ENCODE measurements at places on chromosomes 4 and X.

DNA sequence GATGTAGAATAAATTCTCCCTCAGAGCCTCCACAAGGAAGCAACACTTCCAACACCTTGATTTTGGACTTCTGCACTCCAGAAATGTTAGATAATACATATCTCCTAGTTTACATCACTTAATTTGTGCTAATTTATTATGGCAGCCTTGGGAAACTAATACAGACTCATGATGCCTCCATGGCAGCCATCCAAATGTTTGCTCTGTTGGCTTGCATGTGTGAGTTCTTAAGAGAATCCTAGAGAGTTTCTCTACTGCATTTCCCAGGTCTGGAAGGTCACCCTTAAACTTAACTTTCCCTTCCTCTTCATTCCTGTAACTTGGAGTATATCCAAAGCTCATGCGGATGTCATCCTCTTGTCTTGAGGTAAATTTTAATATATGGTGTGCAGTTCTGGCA, 956.1 kb downstream of the ADGRL3 start:
- no peak for DNase-seq

GRCh38 chr4:109359040-109359646, 56.7 kb upstream of the COL25A1 start:
- DNase-seq, result no peak

GRCh38 chr4:40421839-40422708, 86.9 kb downstream of the CHRNA9 start:
- no peak for DNase-seq

DNA sequence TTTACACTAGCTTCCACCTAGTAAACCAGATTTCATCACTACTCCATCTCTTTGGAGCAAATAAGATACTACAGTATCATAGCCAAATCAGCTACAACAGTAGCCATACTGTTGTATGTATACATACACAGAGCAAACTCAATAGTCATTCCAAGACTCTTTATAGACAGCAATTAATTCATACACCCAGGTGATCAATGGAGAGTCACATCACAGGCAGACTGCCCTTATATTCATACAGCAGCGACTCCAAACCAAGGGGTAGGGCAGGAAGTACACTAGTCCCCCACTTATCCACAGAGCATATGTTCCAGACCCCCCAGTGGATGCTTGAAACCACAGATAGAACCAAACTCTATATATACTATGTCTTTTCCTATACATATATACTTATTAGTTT, 76.6 kb downstream of the FBXW7 start:
- no peak for DNase-seq

- DNase-seq, result no peak
Measured at GRCh38 chr4:152565333-152565732, 29.4 kb upstream of the FBXW7 start.

DNA sequence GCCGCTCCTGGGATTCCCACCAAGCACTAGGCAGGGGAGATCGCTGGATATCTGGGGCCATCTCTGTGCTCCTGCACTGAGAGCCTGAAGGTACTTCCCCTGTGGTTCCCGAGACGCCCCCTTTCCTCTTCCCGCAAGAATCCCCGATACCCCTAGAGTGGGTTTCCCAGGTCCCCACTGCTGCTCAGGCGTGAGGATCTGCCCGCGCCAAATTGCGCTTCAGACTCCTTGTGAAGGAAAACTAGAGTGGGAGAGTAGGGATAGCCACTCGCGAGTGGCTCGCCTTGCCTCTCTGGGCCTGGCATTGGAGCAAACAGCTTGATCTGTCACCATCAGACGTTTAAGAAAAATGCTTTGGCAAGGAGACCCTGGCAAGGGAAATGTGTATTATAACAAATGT, 1.5 kb downstream of the IL1RAPL2 start:
- DNase-seq, result no peak

GRCh38 chrX:477441-478012, 90.8 kb upstream of the PPP2R3B start:
- DNase-seq, result no peak

DNA sequence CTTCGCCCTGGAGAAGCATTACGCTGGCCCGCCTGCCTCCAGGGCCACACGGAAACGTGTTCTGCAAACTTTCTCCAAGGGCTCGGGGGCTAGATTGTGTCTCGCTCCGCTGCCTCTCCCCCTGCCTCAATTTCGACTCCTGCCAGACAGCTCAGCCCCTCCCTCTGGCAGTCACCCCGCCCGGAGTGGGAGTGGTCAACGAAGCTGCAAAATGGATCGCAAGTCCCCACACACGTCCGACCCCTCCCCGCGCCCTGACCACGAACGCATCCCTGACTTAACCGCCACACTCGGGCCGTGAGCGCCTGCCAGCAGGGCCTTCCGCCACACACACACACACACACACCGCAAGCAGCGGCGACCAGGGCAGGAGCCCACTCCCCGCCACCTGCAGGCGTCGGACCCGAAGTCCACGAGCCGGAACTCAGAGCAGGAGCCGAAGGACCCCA, 47.0 kb upstream of the NKAP start:
- DNase-seq, result no peak

DNA sequence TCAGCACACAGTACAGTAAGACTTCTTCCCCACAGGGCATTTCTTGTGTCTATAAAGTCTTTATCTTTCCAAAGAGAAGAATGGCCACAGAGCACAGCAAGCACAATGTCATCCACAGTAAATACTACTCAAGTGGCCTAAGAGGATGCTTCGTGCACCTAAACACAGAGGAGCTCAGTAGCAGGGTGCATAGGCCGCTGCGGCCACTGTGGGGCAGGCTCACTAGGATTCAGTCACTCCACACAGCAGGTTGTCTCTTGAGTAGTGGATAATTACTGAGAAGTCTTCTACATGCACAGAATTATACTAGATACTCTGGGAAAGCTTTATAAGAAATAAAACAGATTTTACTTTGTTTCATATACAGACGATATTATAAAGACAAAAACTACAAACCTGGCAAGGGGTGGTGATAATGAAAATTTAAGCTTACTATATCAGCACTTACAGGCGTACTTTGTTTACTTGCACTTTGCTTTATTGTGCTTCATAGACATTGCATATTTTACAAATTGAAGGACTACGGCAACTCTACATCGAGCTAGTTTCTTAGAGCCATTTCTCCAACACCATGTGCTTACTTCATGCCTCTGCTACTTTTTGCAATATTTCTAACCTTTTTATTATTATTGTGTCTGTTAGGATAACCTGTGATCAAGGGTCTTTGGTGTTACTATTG, 78.5 kb downstream of the PRDM5 start:
- no peak for DNase-seq

DNA sequence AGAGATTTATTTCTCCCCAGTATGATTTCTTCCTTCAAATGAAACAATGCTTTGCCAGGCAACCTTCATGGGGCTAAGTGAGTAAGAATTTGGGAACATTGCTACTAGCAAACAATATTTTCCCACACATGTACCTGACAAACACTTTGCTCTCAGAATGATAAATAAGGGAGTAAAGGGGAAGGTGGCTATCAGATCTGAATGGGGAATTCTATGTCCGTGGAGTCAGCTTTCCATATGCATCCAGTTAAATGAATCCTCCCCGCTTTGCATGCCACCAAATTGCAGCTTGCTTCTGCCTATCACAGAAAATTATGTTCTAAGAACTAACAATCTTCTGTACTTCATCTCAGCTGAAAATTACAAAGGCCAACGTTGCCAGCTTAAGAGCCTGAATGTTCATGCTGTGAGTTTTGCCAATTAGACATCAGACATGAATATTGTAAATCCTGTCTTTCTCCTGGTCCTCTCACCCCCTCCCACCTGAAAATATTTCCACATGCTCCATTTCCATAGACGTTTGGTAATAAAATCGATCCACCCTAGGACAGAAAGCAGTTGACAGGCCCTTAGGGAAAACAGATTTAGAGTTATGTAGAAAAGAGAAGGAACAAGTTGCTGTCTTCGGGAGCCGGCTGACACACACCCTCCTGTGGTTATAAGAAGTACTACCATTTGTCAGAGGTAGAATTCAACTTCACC, 6.3 kb downstream of the MEPE start:
- DNase-seq, result no peak

- no peak for DNase-seq
Measured at GRCh38 chr4:43351970-43352806, 459.7 kb downstream of the GRXCR1 start.

- no peak for DNase-seq
Measured at GRCh38 chrX:56066016-56066415, 166.1 kb upstream of the KLF8 start.

- DNase-seq, result no peak
Measured at GRCh38 chr4:16066586-16067128, 17.2 kb downstream of the PROM1 start.

DNA sequence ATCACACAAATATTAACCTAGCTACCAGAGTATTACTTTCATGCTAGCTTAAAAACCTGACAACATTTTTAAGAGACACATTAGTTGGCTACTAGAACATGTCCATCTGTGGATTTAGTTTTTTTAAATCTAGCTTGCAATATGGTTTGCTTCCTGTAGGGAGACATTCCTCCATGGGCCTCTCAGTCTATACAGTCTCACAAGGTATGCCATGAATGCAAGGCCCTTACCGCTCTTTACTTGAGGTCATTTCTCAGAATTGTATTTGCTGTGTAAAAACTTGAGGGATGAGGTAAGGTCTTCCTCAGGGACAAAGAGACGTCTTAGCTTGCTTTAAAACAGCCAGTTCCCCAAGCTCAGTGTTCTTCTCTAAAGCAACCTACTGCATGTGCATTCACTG, 26.9 kb downstream of the UBA6 start:
- DNase-seq, result no peak

DNA sequence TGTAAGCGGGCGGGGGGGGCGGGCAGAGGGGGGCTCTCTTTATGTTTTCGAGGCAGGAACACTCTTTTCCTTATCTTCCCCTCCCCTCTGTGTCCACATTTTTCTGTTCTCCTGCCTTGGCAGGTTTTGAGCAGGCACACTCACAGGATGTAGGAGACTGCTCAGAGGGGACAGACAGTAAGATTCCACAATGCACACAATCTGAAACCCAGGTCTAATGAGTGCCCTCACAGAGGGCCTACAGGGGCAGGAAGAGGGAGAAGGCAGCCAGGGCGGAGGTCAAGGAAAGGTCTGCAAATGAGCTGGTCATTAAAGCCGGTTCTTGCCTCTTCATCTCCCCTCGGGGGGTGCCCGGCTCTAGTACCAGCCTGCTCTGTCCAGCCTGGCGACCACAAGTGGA, 106.1 kb upstream of the ATP6AP2 start:
- no peak for DNase-seq

DNA sequence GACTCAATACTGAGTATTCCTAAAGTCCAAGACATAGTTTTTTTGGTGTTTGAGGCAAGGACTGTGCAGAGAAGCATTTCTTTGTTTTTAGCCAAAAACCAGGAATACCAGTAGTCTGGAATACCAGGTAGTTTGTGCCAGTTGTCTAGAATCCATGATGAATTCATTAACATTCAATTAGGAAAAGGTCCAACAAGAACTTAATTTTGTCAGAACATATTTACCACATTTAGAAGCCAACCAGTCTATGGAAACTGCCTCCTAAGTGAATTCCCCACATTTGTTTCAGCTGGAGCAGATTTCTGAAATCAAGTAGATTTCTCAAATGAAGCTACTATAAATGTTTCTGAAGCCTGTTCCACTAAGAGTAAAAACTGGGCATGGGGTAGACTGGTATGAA, 1584.8 kb upstream of the ADGRL3 start:
- no peak for DNase-seq

GRCh38 chr4:15354371-15355297, 73.2 kb upstream of the C1QTNF7 start:
- DNase-seq, result no peak

DNA sequence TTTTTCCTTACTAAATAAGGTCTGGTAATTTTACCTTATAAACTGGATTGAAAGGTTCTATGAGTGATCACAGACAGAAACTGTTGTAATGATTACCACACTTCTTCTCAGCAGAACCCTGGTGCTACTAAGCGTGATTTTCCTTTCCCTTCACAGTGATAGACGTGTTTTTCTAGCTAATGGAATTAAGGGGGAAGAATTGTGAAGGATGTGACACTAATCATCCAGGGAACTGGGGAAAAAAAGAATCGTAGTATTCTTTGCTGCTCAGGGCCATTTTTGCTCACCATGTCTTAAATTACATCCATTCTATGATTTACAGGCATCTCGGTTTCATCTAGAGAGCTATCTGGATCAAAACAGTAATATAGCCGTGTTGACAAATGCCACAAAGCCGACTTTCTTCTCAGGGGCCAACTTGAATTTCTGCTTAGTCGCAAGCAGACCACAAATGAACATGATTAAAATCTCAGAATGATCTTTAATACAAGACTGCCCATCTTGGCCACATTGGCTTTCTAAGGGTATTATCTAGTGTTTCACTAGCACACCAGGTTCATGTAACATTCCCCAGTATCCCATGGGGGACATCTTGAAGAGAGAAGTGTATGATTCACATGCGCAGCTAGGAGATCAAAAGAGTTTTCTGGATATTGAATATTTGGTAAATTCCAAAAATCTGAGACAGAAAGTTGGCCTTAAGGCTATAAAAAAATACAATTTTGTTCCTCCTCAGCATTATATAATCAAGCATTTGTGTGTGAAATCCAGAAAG, 154.0 kb downstream of the UGT8 start:
- no peak for DNase-seq

GRCh38 chr4:41044165-41044564, 170.2 kb downstream of the APBB2 start:
- DNase-seq, result no peak

GRCh38 chr4:21083413-21083812, 383.2 kb downstream of the PACRGL start:
- DNase-seq, result no peak

DNA sequence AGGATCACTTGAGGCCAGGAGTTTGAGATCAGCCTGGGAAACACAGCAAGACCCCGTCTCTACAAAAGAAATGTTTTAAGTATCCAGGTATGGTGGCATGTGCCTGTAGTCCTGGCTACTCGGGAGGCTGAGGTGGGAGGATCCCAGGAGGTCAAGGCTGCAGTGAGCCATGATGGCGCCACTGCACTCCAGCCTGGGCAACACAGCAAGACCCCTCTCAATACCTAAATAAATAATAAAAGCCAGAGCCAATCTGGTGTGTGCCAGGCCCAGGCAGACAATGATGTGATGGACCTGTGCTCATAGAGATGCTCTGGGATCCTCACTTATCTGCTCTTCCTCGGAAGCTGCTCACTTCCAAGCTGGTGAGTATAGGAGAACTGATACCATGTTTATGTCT, 18.2 kb upstream of the SASH3 start:
- no peak for DNase-seq

GRCh38 chrX:18468599-18468998, 43.2 kb downstream of the CDKL5 start:
- DNase-seq, result no peak

DNA sequence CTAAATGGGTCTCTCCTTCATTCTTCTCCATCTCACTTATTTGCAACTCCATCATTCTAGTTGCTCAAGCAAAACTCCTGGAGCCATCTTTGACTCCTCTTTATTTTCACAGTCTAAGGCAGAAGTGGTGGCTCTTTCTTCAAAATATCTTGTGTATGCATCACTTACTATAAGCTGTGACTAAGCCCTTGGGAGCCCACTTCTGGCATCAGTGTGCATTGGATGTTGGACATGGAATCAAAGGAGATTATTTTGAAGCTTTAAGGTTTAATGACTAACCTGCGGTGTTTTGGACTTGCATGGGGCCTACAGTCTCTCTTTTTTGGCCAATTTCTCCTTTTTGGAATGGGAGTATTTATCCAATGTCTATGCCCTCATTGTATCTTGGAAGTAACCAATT, 276.8 kb downstream of the SPOCK3 start:
- no peak for DNase-seq

Data from stromal cell of bone marrow (primary cell).